Stimulated activated CD4-positive, alpha-beta T cell treated with anti-CD3 and anti-CD28 coated beads, TNF-alpha, amount 100 ng/mL, for 1 hour (primary cell): ENCODE measurements at places on chromosomes 7 and 10.

- no peak for DNase-seq
Observed at GRCh38 chr10:86598151-86598550, 56.2 kb upstream of the OPN4 start.

DNA sequence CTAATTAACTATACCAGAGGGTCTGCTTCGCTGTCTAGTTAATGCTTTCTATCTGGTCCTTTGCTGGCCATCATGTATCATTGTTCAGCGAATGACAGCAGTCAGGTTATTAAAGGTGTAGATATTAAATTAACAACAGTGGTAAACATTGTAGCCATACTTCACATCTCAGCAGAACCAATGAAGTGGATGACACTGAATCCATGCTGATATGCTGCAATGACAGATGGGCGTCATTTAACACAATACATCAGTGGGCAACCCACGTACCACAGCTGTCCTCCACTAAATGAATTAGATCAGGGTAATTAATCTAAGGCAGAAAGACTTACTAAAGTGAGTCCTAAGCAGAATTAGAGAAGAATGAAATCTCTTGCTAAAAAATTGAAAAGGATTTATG, 767.2 kb downstream of the NXPH1 start:
- no peak for DNase-seq

GRCh38 chr10:124946945-124947344, 5.0 kb downstream of the ZRANB1 start:
- DNase-seq: no peak

- DNase-seq: no peak
Observed at GRCh38 chr10:43222210-43222720, 44.6 kb downstream of the RASGEF1A start.

DNA sequence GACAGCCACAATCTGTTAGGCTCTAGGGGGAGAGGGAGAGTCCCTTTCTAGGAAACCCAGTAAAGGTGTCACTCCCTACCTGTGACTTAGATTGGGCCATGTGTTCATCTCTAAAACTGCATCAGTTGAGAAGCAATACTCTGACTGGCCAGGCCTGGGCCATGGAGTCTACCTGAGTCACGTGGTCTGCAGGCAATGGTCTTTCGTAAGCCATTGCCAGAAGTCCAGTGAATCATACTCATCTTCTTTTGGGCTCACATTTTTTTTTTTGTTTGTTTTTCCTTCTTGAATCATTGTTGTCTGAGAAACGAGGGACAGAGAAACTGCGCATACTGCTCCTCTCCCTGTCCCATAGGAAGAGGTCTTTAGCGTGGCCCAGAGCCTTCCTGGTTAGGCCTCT, 215.6 kb downstream of the CCSER2 start:
- no peak for DNase-seq

GRCh38 chr10:68727146-68727545, 6.1 kb downstream of the CCAR1 start:
- DNase-seq: no peak

DNA sequence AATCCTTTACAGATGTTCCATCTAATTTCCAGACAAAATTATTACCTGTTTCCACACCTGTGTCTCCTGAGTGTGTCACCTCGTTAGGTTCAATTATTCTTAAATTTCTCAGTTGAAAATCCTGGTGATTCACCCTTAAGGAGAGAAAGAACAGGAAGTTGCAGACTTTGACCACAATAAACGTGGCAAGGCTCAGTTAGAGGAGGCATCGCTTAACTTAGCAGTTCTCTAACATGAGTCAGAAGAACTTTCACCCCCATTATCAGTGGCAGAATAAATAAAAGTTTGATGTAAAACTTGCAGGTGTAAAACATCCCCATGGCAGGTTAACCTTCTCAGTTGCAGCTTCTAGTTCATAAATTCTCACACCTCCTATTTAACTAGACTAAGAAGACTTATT, 8.3 kb downstream of the XPNPEP1 start:
- no peak for DNase-seq

GRCh38 chr7:103964269-103964668, 25.2 kb downstream of the RELN start:
- DNase-seq: no peak

GRCh38 chr10:124072106-124072505, 21.3 kb downstream of the CHST15 start:
- DNase-seq: no peak

DNA sequence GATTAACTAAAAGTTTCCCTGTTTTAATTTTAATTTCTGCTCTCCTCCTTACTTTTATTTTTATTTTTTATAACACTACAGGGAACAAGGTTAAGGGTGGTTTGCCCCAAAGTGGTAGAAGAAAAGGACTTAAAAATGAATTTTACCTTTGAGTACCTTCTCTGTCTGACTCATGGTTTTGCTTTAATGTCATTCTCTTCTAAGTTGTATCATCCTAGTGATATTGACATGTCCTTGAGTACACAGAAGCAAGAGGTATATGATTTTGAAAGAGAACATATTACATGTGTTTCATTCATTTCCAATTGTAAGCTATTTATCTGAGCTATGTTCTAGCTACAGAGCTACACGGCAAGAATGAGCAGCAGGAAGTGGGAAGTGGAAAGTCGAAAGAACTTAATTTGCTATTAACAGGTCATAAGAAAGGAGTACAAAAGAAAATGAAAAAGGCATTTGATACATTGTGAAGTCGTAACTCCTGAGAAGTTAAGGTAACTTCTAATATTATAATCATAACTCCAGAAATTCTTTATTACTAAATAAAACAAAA, 112.5 kb downstream of the SEMA3A start:
- DNase-seq: no peak

DNA sequence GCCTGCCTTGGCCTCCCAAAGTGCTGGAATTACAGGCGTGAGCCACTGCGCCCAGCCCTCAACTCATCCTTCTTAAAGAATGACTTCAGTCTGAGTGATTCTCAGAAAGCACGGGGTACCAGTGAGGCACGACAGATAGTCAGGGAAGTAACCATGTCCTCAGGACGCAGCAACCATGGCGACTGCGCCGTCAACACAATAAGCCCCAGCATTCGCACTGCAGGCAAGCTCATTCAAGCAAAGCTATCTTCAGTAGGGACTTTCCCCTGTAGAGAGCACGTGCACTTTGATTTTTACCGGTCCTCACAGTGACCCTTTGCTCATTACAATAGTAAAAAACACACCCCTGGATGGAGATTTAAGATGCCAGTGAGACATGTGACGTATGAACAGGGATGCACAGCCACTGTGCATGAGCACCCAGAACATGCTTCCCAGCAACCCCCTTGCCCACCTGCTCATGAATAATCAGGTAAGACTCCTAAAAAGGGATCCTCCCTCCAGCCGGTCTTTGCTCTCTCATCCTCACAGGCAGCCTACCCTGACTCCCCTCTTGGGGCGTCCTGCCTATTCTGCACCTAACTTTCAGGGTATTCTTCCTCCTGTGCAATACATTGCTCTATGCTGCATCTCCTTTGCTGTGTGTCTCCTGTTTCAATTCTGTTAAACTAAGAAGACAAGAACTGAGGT, 9.1 kb downstream of the WDR86 start:
- no peak for DNase-seq

GRCh38 chr7:66748791-66749190, 8.3 kb downstream of the RABGEF1 start:
- DNase-seq: no peak

- no peak for DNase-seq
Observed at GRCh38 chr10:132308587-132309470, 1.1 kb upstream of the STK32C start.

DNA sequence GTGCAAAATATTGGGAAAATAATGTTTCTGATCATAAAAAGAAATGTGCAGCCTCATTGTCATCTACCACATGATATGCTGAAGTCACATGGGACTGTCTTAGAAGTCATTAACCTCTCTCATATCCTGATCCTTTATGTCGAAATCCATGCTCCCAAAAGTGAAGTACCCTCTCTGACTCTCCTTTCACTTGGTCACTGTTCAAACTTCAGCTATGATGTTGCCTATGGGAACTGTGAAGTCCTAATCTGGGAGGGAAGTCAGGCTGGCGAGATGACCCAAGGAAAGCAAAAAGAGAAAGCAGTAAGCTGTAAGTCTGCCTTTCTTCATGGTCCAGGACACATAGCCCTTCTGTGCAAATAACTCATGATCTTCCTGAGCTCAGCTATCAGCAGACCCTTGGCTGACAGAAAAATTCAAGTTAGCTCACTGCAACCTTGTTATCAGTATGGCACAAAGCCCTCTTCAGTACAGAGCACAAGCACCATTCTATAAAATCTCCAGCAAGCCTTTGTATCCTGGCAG, 29.5 kb downstream of the WASL start:
- DNase-seq: no peak

GRCh38 chr10:23702977-23703414, 264.1 kb downstream of the OTUD1 start:
- DNase-seq: no peak

DNA sequence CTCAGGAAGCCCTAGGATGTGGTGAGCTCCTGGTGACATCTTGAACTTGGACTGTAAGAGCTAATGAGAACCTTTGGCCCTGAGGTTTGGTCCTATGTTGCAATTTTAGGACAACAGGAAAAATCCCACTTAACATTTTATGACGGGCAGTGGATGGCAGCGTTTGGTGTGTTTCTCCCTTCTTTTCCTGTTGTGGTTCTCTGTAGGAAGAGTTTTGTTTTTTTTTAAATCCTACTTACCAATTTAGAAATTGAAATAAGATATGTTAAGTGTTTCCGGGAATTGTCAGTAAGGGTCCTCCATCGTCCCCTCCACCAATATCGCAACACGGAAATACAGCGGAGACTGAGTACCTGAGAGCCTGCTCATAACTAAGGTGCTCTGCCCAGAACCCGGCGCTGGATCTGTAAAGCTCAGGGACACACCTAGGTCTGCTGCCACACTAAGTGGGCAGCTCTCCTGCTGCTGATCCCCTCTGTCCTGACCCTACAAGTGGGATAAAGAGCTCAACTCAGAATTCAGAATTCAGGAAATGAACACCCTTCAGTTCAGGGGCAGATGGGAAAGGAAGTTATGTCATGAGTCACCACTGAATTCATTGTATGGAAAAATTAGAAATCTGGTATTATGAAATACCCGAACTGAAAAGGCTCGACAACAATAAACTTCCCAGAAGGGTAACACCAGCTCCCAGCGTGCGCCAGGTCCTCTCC, 9.1 kb upstream of the PROSER2 start:
- DNase-seq: no peak

- DNase-seq: no peak
Observed at GRCh38 chr10:3426190-3426845, 253.7 kb upstream of the PITRM1 start.

- DNase-seq: no peak
Observed at GRCh38 chr10:120854388-120854787, 3.2 kb downstream of the WDR11 start.

GRCh38 chr10:49287689-49288340, 11.2 kb upstream of the C10orf71 start:
- no peak for DNase-seq

- no peak for DNase-seq
Observed at GRCh38 chr7:39594988-39595620, 28.3 kb upstream of the RALA start.

GRCh38 chr7:17681965-17682364, 258.3 kb downstream of the SNX13 start:
- no peak for DNase-seq

GRCh38 chr7:101953248-101953819, 135.9 kb downstream of the CUX1 start:
- DNase-seq: no peak

GRCh38 chr7:14303536-14303935, 314.1 kb upstream of the ETV1 start:
- DNase-seq: no peak

- DNase-seq: no peak
Observed at GRCh38 chr10:21604651-21605050, 70.6 kb downstream of the MLLT10 start.

GRCh38 chr7:141201145-141201885, 127.5 kb downstream of the TMEM178B start:
- DNase-seq: no peak

- no peak for DNase-seq
Observed at GRCh38 chr10:112471878-112472487, 25.0 kb downstream of the VTI1A start.
